ENCODE measurements at places on chromosomes 7 and 10. TPM values are rescaled to one million over a fixed set of nuclear protein-coding genes. Genes with fewer than 3 reads are reported as not detected.

The MUC12 gene
- not detected for polyA plus RNA-seq

The FGFBP3 gene
- 1.1 TPM for polyA plus RNA-seq

The DKK1 gene
- polyA plus RNA-seq, result not detected

DNA sequence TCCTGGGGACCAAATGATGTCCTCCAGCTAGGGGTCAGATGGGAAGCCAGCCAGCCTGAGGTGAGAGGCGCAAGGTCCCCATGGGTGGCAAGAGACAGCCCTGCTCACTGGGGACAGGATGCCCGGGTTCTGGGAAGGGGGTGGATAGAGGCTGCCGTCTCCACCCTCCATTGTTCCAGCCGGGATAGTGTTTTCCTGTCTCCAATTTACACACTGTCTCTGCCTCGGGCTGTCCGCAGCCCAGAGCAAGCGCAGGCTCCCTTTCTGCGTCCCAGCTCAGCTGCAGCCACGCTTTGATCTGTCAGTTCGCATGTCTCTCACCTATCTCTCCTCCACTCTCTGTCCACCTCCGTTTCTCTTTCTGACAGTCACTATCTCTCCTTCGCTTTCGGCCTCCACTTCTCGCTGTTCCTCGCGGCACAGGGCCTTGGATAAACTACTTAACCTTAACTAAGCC, 2.1 kb downstream of the EPHB4 start:
- no peaks in the 10 kb centered on the region for H3K36me3 ChIP-seq
- DNase-seq, result no peak
- H3K4me3 ChIP-seq, result no peak overlapping the region

- no peak for DNase-seq
- H3K4me1 ChIP-seq, result no peaks in the 10 kb centered on the region
- no peak overlapping the region for H3K4me3 ChIP-seq
- H3K36me3 ChIP-seq, result no peaks in the 10 kb centered on the region
Measured at GRCh38 chr10:34711500-34711899, 103.6 kb downstream of the PARD3 start.

- H3K36me3 ChIP-seq, result no peaks in the 10 kb centered on the region
- no peak overlapping the region for H3K27ac ChIP-seq
- no peak overlapping the region for H3K4me3 ChIP-seq
- no peaks in the 10 kb centered on the region for H3K27me3 ChIP-seq
- no peak for DNase-seq
Measured at GRCh38 chr10:86160890-86161585, 205.6 kb downstream of the GRID1 start.

DNA sequence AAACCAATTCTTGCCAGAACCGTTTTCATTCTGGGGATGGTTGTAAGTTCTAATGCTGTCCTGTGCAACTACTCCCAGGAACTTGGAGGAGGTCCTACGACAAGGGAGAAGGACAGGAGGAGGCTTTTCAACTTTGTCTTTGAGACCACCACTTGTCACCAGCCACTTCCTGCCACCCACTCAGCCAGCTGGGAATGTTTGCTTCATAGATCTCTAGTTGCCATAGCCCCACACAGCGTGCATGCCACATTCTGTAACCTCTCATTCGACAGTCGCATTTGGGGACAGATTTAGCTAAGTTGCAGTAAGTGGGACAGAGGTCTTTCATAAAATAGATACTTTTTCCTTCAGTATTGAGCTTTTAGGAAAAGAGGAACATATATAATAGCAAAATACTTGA, 78.0 kb downstream of the TAF3 start:
- no peaks in the 10 kb centered on the region for H3K27me3 ChIP-seq
- H3K36me3 ChIP-seq, result peaks cover 15% of the 10 kb centered on the region
- H3K4me1 ChIP-seq, result no peaks in the 10 kb centered on the region
- DNase-seq, result no peak
- H3K4me3 ChIP-seq, result no peak overlapping the region

GRCh38 chr7:3120513-3120912, 76.8 kb upstream of the CARD11 start:
- H3K36me3 ChIP-seq, result no peaks in the 10 kb centered on the region
- peak overlapping the region; percentile 25 for H3K27ac ChIP-seq
- H3K4me1 ChIP-seq, result peaks cover 15% of the 10 kb centered on the region
- peak overlapping the region; percentile 49 for H3K4me3 ChIP-seq

GRCh38 chr7:94190599-94191061, 186.5 kb upstream of the BET1 start:
- H3K4me1 ChIP-seq, result no peaks in the 10 kb centered on the region
- H3K4me3 ChIP-seq, result no peak overlapping the region
- no peaks in the 10 kb centered on the region for H3K36me3 ChIP-seq
- H3K27ac ChIP-seq, result no peak overlapping the region
- DNase-seq, result no peak
